ENCODE measurements at places on chromosomes 7 and 10.

- DNase-seq = no peak
Measured at GRCh38 chr7:150742286-150742968, 5.2 kb downstream of the GIMAP5 start.

- no peak for DNase-seq
Measured at GRCh38 chr7:11168650-11169170, 195.0 kb downstream of the PHF14 start.

DNA sequence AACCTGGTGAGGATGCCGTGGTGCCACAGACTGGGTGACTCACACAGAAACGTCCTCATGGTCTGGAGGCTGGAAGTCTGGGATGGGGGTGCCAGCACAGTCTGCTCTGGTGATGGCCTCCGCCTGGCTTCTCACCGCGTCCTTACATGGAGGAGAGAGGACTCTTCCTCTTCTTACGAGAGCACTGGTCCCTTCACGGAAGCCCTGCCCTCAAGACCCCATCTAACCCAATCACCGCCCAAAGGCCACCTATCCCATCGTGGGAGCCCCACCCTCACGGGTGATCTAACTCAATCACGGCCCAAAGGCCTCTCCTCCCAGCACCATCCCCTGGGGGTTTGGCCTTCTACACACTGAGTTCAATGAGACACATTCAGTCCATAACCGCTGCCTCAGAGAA is 137.7 kb downstream of the PTPRN2 start:
- no peak for DNase-seq

DNA sequence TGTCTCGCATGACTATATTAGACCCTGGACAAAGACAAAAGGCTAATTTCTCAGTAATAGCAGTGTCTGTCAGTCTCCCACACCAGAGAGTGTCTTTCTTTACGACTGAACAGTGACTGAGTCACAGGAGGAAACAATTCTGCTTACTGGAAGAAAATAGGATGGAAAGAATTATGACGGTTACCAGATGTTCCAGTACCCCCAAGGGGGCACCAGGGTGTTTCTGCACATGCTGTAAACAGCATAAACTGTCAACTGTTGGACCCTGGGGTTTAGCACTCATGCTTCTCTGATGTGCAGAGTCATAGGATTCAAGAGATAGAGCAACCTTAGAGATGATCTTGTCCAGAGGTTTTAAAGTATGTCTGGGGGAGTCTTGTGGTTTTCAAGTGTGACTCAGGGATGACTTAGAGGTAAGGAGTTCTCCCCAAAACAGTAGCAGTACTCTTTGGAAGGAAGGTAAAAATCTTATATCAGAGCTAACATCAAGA is 291.7 kb downstream of the THSD7A start:
- peak; percentile 36 for DNase-seq

- no peak for DNase-seq
Measured at GRCh38 chr7:74475243-74475986, 21.7 kb downstream of the GTF2IRD1 start.

DNA sequence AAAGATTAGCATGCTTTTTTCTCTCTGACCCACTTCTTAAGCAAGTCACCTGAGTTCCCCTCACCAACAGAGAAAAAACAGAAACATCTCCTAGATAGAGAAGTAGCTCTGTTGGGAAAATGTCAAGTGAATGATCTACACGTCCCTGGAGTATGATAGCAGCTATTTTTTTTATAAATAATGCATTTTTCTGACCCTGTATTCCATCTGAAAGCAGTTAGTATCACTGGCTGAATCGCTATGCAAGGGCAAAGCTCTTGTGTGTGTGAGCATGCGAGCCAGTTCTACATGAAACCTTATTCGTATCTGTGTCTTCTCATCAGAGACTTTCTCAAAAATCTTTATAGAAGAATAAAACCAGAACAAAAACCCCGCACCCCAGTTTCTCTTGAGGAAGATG is 8.2 kb downstream of the ANKMY2 start:
- DNase-seq = no peak

GRCh38 chr7:42915356-42915755 is 3.5 kb upstream of the C7orf25 start:
- DNase-seq = no peak

GRCh38 chr10:108187408-108188012 is 1023.0 kb upstream of the SORCS1 start:
- DNase-seq = no peak

GRCh38 chr10:73225518-73225917 is 21.5 kb downstream of the DNAJC9 start:
- no peak for DNase-seq

- no peak for DNase-seq
Measured at GRCh38 chr7:30975256-30975899, 11.6 kb downstream of the GHRHR start.

DNA sequence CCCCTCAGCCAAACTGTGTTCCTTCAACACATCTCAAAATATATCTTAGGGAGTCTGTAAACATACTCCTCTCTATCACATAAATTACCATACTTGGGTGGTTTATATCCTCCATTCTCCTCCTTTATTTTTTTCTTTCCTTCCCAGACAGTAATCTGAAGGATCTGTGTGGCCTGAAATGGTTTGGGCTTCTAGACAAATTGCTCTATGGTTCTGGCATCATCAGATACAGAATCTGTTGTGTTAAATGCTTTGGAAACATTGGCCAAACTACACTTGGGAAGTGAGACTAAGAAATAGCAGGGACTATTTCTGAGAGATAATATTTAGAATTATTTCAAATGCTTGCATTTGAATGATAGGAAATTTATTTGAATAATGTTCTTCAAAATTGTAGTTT is 353.0 kb upstream of the KCND2 start:
- DNase-seq = no peak

DNA sequence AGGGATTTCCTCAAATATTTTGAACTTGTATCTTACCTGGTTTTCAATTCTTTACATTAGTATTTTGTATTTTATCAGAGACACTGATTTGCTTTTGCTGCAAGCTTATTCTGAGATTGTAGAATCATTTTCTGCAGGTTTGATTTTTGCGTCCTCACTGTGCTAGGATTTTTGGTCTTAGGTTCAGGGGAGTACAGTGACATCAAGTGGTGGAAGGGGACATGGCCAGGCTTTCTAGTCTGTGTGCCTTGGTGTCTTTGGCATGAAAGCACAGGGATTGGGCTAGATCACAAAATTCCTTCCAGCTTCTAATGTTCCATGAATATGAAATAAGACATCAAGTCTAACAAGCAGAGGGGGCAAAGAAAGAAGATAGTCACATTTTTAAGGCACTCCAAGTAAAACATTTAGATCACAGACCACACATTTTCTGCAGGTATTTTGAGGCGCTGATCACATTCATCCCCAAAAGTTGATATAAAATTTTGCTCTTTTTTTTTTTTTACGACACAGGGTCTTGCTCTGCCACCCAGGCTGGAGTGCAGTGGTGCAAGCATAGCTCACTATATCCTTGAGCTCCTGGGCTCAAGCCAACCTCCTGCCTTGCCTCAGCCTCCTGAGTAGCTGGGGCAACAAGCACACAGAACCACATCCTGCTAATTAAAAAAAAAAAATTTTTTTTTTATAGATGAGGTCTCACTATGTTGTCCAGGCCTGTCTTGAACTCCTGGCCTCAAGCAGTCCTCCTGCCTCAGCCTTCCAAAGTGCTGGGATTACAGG is 124.4 kb downstream of the PON1 start:
- peak; percentile 11 for DNase-seq

DNA sequence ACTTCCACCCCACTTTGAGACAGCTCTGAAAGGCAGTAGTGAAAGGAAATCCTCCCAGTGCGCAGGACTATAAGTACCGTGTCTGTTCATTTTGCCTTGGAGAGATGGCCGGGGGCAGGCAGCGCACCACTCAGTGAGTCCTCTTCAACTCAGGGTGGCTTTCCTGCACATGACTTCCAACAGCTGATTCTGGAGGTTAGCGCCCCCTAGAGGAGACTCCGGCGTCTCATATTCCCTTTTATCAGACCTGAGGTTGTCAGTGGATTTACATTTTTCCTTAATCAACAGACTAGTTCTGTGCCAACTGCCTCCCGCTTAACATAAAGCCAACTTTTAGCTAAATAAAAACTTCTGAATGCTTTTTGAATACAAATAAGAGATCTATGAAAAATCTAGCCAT is 101.0 kb downstream of the HERPUD2 start:
- peak; percentile 16 for DNase-seq

- DNase-seq = no peak
Measured at GRCh38 chr7:84953234-84953633, 233.6 kb downstream of the SEMA3D start.

DNA sequence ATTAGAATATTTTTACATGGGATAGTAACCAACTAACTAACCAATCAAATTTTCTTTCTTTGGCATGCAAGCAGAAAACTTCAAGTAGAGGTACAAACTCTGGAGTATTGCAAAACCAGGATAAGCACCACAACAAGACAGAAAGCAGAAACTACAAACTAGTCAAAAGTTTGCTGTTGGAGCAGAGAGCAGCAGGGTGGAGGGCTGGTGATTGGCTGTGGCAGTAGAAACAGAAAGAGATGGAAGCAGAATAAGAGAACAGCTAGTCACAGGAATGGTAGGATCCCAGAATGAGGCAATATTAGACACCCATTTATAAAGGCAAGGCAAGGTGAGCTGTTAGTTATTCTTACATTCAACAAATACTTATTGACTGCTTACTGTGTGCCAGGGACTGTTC is 6.8 kb upstream of the MACC1 start:
- DNase-seq = no peak

DNA sequence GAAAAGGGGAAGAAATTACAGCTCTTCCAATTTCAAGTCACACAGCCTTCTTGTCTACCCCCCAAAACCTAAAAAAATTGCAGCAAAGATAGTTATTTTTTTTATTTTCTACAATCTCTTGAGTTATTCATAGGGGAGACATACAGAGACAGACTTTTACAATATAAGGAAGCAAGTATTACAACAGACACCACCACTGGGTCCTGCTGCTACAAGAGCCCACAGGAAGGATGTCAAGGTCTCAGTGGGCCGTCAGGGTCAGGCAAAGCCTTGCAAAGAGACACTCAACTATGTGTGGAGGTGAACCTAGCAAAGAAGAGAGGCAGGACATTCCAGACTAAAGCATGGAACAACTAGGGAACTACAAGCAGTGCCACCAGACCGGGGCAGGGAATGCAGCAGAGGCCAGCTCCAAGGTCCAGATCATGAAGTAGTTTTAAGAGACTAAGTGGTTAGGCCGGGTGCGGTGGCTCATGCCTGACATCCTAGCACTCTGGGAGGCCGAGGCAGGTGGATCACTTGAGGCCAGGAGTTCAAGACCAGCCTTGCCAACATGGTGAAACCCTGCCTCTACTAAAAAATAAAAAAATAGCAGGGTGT is 28.2 kb upstream of the ZCCHC24 start:
- no peak for DNase-seq

DNA sequence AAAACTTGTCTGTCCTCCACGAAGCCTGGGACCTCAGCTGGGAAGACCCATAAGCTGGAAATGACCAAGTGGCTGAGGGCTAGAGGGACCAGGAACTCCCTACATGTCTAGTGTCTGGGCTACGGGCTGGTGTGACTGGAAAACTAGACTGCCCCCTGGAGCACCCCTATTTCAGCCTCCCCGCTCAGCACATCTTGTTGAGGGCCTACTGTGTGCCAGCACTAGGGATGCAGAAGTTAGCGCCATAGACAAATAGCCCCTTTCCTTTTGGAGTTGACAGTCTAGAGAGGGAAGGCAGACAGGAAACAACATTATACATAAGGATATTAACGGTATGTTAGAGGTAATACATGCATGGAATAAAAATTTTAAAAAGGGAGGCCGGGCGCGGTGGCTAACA is 74.5 kb downstream of the TEX36 start:
- no peak for DNase-seq

GRCh38 chr10:71128311-71128980 is 83.9 kb upstream of the UNC5B start:
- DNase-seq = no peak

DNA sequence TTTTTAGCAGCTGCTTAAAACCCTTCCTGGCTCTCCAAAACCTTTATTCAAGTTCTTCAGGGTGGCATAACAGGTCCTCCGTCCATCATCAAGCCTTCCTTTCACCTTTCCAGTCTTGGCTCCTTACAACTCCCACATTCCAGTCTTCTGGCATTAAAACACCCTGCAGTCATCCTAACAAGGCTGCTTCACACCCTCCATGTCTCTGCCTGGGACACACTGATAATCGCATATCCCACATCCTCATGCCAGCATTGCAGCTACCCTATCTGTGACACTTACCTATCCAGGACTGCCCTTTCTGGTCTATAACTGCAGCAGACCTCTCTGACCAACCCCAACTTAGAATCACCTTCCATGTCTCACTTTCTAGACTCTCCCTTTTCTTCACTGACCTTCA is 2.6 kb upstream of the TLL2 start:
- DNase-seq = no peak

GRCh38 chr10:14433147-14433546 is 102.4 kb upstream of the FRMD4A start:
- no peak for DNase-seq

GRCh38 chr10:97154162-97154561 is 31.6 kb downstream of the SLIT1 start:
- DNase-seq = no peak

- DNase-seq = peak; percentile 75
Measured at GRCh38 chr7:105806592-105807447, 69.6 kb downstream of the ATXN7L1 start.

- DNase-seq = no peak
Measured at GRCh38 chr10:129857242-129857960, 106.7 kb downstream of the EBF3 start.

DNA sequence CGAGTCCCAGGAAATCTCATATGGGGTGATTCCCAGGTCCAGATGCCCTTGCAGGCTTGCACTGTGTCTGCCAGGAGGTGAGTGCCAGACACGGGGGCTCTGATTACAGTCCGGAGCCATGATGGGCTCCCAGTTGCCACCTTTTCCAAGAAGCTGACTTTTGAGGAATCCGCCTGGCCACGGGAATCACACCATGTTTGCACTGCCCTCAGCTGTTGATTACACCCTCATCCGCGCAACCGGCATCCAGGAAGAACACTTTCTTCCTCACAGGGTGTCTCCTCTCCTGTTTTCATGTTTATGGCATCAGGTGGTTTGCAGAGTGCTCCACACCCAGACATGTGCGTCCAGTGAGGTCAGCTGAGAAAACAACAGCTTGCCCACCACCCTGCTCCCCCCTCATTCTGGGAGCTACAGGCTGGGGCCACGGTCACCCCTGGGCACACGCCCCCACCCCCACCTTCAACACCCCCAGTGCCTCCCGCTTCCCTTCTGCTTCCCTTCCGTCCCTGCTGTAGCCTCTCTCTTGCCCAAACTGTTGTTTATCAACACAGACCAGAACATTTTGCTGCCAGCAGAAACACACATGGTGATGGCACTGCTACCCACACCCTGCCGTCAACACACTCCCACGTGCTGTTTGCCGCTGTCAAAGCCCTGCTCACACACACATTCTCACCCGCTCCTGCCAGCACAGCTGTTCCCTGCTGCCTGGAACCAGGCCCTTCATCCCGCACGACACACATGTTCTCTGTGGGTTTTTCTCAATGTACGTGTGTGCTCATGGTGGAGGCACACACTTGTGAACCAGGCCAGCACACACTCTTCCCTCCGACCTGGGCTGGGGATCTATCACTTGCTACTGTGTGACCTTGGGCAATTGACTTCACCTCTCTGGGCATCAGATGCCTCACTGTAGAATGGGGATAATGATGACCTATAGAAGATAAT is 35.8 kb downstream of the DDIT4 start:
- DNase-seq = no peak

Data from H54 (cell line).